Activated T-helper 1 cell treated with Interleukin-2 at 50 U/mL for 16 hours (primary cell): ENCODE measurements at places on chromosomes 11 and 22.

DNA sequence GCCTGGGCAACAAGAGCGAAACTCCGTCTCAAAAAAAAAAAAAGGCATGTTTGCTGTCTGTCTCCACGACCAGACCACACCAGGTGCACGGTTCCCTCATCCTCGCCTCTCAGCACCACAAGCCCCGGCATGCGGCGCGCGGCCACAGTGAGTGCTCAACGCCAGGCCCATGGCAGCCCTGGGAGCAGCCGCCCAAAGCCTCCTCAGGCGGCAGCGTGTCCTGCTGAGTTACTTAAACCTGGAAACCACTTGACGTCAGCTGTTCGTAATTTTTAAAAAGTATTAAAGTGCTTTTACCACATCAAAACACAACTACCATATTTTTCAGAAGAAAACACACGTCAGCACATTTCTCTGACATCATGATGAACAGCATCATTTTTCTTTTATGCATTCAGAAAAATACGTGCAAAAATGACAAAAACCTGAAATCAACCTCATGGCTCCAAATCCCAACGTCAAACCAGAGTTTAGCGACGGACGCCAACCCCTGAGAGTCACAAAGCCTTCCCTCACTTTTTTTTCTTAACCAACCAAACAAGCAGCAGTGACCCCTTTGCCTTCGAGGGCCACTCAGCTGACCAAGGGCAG is 2.1 kb downstream of the DEAF1 start:
- no peak for DNase-seq

DNA sequence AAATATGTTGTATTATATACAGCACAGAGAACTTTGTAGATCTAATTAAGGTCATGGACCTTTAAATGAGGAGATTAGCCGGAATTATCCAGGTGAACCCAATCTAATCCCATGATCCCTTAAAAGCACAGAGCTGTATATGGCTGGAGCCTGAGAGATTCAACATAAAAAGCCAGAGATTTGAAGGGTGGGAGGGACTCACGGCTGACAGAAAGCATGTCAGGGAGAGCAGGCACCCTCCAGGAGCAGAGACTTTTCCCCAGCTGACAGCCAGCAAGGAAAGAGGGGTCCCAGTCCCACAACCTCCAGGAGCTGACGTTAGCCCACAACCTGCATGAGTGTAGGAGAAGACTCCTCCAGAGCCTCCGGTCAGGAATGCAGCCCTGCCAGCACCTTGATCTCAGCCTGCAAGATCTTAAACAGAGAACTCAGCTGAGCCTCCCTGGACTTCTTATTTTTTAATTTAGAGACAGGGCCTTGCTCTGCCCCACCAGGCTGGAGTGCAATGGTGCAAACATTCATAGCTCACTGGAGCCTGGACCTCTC is 20.0 kb upstream of the ADA2 start:
- DNase-seq = no peak

DNA sequence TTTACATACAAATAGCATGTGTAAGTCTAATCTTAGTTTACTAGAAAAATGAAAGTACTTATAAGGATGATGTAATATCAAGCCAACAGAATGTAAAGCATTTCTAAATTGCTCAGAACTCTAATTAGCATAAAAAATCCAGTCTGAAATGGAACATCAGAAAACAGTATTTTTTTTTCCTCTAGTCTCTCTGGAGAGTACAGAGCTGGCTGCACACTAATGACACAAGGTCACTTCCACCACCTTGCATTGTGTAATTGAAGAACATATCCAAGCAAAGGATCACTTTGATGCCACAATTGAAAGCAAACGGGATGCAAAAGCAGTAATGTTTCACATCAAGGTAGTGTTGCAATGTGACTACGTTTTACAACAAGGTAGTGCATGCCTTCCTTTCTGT is 548.0 kb upstream of the LUZP2 start:
- no peak for DNase-seq

- no peak for DNase-seq
These were observed 22.1 kb downstream of the LRFN4 start for GRCh38 chr11:66879000-66879399.

DNA sequence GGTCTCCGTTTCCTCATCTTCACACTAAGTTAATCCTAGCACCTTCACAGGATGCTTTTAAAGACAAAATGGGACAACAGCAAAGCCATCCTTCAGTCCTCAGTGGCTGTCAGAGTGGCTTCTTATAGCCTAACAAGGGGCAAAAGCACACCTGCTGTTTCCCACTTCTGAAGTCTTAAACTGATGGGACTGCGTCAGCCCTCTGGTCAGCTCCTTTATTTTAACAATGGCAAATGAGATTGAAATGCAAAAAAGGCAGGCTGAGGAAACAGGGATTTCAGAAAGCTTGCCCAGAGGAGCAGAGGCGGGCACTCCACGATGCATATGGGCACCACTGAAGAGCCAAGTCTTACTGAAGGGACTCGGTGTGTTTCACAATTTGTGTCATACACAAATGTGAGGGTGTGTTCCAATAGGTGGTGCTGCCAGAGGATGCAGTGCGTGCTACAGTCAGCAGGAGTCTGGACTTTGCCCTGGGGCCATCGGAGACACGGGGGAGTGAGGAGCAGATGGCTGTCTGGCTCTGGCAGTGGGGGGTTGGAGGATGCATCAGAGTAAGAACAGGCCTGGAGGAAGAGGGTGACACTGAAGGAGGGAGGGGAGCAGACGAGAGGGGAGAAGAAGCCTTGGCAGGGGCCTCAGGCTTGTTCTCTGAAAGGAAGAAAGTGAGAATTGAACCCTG is 47.3 kb downstream of the TENM4 start:
- no peak for DNase-seq

GRCh38 chr22:24329453-24329852 is 58.8 kb downstream of the SPECC1L start:
- no peak for DNase-seq

DNA sequence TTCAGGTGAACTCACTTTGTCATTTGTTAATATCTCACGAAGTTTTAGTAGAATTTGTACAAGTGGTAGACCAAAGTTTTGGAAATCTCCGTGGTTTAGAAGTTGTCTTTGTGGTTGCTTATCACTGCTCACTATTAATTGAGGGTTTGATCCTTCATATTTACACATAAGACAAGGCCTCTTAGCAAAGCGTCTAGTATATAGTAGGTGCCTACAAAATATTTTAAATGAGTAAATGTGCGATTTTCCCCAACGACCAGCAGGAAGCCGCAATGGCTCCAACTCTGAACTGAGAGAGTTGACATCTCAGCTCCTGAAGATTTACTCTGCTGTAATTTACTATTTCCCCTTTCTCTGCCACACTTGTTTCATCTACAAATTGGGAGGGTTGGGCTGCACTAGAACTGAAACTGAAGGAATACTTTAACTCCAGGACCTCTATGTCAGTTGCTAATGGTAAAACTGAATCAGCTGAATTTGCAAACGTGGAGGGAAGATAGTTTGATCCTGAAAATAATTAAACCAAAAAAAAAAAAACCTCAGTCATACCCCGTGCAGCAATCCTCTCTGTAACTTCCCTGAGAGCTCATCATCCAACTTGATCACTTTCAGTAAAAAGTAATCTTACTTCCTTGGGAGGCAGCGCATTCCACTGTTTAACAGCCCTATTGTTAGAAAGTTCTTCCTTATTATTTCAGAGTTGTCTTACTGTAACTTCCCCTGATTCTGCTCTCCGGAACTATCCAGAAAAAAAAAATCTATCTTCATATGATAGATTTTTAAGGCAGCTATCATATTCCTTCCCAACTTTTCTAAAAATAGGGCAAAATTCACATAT is 1.3 kb upstream of the SBF2 start:
- no peak for DNase-seq

GRCh38 chr11:12531681-12532080 is 142.5 kb upstream of the TEAD1 start:
- no peak for DNase-seq

DNA sequence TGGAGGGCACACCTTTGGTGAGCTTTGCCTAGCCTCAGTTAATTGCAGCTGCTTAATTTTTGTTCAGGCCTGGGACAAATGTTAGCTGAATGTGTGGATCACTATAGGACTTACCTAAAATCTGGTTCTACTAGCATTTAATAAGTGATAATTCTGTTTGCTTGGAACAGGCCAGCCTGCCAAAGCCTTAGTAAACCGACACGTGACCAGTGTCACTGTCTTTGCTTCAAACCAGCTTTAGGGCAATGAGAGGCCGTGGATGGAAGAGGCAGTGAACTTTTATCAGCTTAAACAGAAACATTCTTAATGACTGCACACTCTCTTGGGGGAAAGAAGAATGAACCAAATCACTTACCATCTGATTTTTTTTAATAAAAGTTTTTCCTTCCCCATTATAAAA is 10.8 kb downstream of the PARVA start:
- no peak for DNase-seq

DNA sequence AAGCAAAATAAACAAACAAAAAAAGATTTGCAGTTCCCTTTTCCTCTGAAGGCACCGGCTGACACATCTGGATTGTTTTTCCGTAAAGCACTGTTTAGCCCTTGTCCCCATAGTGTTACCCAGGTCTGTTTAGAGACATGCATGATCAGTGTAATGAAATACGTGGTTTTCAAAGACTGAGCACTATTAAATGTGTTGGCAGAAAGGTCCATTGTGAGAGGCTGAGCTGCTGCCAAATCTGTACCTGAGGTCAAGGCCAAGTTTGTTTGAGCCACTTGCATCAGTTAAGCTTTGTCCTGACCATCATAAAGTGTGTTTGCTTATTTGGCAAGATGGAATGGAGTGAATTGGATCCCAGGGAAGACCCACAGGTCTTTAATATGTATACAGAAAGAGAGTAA is 26.3 kb downstream of the CTR9 start:
- DNase-seq = no peak

GRCh38 chr22:43969989-43970755 is 14.9 kb downstream of the SAMM50 start:
- no peak for DNase-seq

DNA sequence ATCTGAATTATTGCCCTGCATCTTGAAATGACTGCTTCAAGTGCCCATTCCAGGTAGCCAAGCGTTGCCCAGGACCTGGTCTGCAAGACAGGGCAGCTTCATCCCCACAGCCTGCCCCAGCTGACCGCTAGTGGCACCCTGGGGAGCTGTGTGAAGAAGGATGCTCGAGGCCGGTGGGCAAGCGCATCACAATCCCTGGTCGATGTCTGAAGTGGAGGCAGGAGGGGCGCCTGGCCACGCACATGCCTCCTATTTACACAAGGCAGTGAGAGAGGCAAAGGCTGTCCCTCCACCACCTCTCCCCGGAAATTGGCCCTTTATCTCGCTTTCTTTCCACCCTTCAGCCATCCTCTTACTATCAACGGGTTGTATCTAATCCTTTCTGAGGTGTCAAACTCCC is 28.1 kb upstream of the PHF21A start:
- no peak for DNase-seq

GRCh38 chr22:25099202-25099601 is 100.5 kb upstream of the CRYBB3 start:
- DNase-seq = no peak

DNA sequence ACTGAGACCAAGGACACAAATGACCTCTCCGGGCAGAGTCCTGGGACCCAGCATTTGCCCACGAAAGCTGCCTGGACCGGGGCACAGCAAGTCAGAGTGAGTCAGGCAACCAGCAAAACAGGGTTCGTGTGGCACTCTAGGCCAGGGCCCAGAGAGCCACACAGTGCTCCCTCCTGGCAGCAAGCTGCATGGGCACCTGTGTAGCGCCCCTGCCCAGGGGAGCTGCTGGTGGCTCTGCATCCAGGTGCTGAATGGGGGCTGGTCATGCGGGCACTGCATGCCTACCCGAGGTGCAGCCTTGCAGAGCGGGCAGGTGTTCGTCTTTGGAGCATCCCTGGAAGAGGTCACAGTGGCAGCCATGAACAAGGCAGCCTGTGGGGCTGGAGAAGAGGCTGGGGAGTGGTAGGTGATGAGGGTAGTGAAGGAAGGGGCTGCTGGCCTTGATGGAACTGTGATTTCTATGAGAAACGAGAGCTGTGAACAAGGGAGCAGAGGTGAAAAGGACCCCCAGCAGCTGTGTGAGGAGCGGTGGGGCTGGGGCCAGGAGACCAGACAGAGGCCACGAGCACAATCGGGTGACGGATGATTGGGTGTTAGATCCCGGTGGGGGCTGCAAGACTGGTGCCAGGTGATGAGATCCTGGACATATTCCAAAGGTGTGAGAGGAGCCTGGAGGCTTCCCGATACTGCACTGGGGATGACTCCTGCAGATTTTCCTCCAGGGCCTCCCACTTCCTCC is 63.3 kb downstream of the DGCR2 start:
- DNase-seq = no peak

- DNase-seq = no peak
These were observed 190.0 kb downstream of the KCNA4 start for GRCh38 chr11:29826878-29827277.

DNA sequence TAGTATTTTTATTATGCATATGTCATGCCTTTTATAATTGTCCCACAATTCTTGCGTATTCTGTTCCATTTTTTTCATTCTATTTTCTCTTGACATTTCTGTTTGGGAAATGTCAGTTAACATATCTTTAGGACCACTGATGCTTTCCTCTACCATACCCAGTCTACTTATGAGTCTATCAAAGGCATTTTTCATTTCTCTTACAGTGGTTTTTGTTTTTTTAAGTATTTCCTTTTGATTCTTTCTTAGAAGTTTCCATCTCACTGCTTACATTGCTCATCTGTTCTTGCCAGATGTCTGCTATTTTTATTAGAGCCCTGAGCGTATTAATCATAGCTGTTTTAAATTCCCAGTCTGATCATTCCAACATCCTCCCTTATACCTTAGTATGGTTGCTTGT is 29.3 kb upstream of the OR8B8 start:
- DNase-seq = no peak

DNA sequence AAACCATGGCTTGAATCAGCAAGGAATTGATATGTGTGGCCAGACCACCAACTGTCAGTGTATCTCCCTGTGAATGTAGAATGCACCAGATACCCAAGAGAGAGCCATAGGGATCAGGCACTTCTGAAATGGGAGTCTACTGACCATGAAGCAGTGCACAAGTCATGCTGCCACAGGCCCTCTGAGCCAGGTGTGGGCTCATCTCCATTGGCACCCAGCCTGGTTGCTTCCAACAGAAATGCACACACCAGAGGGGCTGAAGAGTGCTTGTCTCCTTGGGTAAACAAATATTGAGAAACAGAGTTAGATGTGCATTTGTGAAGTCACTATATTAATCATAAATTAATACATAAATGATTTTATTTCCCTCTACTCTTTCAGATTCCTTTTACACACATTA is 28.4 kb upstream of the PANX1 start:
- DNase-seq = no peak

DNA sequence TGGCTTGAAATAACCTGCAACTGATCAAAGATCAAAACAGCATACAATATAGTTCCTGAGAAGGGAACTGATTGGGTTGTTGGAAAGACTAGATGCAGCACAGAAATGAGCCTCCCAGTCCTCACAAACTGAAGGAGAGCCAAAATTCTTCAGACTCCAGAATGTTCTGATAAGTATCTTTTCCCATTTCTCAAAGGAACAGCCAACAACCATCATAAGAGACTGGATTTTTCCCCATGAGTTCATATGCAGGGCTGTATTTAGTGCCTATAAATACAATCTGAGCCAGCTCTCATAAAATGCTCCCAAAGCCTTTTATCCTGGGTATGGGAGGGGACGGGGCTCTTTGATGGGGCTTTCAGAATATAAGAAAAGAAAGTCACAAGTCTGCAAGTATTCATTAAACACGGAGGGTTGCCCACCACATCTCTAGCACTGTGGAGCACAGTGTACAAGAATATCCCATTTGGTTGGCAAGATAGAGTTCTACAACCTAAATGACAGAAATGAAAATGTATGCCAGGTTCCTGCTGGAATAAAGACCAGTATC is 50.7 kb upstream of the LYVE1 start:
- DNase-seq = no peak

- DNase-seq = peak; percentile 28
These were observed 101.1 kb upstream of the PITPNB start for GRCh38 chr22:28019881-28020861.
